HepG2 (cell line): ENCODE measurements at places on chromosomes 4 and X.

- H3K27ac ChIP-seq, result no peak overlapping the region
- H3K4me3 ChIP-seq, result no peak overlapping the region
- H3K4me1 ChIP-seq, result peaks cover 33% of the 10 kb centered on the region
- no peaks in the 10 kb centered on the region for H3K27me3 ChIP-seq
- no peak for DNase-seq
Observed at GRCh38 chrX:37961118-37961517, 45.2 kb upstream of the SYTL5 start.

DNA sequence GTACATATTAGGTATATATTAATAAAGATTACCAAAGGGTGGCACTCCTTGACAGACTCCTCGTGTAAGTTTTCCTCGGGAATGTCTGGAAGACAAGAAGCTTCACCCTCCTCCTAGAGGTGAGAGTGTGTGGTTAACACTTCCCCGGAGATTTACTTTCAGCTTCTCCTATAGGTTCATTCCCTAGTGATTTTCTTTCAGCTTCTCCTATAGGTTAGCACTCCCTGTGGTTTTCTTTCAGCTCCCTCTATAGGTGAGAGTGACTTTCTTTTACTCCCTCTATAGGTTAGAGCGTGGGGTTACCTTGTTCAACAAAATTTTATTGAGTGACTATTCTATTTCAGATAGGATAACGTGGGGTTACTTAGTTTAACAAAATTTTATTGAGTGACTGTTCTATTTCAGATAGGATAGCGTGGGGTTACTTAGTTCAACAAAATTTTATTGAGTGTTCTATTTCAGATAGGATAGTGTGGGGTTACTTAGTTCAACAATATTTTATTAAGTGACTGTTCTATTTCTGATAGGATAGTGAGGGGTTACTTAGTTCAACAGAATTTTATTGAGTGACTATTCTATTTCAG is 106.0 kb upstream of the PLAC1 start:
- peak; percentile 64 for DNase-seq
- H3K27me3 ChIP-seq, result no peaks in the 10 kb centered on the region
- H3K36me3 ChIP-seq, result no peaks in the 10 kb centered on the region

- no peak overlapping the region for H3K27ac ChIP-seq
Observed at GRCh38 chrX:71994601-71995000, 84.0 kb downstream of the NHSL2 start.

DNA sequence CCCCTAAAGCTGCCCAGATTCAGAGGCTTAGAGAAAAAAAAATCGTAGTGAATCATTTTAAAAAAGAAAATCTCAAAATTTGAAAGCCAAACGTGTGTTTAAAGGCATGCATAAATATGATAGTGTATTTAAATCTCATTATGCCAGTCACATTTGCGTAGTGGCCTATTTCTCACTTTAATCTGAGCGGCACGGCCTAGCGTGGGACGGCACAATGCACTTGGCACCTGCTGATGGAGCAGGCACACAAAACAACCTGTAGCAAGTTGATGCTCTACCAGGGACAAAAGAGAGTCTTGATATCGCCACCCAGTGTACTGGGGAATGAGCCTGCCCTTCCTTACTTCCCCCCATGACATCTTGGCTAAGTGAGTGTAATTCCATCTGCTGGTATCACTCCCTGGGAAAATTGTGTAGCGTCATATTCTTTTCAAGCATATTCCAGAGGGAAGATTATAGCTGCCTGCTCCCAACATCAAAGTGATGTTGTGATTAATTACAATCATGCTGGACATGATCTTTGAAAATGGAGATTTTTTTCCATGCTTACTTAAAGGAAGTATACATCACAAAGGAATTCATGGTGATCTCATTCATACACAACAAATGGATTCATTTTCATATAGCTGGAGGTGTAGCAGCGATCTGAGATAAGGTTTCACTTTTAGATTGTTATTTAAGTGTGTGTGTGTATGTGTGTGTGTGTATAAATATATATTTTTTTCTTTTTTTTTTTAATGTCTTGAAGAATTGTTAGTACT is 138.8 kb downstream of the DCTD start:
- H3K27ac ChIP-seq, result no peak overlapping the region
- no peaks in the 10 kb centered on the region for H3K4me1 ChIP-seq
- H3K36me3 ChIP-seq, result no peaks in the 10 kb centered on the region
- no peaks in the 10 kb centered on the region for H3K27me3 ChIP-seq

- no peaks in the 10 kb centered on the region for H3K27me3 ChIP-seq
- H3K4me1 ChIP-seq, result no peaks in the 10 kb centered on the region
- no peak for DNase-seq
- H3K27ac ChIP-seq, result no peak overlapping the region
Observed at GRCh38 chr4:60033826-60034225, 1166.3 kb upstream of the ADGRL3 start.

- H3K4me1 ChIP-seq, result no peaks in the 10 kb centered on the region
- H3K27ac ChIP-seq, result no peak overlapping the region
- H3K27me3 ChIP-seq, result peaks cover 1% of the 10 kb centered on the region; the same call in 1 of the 2 replicates
- no peak for DNase-seq
- no peak overlapping the region for H3K4me3 ChIP-seq
Observed at GRCh38 chr4:7358100-7358735, 76.5 kb downstream of the PSAPL1 start.

- no peaks in the 10 kb centered on the region for H3K27me3 ChIP-seq
- no peak overlapping the region for H3K27ac ChIP-seq
- no peak for DNase-seq
- no peak overlapping the region for H3K4me3 ChIP-seq
Observed at GRCh38 chr4:109989044-109989443, 76.4 kb downstream of the EGF start.

GRCh38 chr4:112023402-112023950 is 121.8 kb upstream of the FAM241A start:
- no peaks in the 10 kb centered on the region for H3K4me1 ChIP-seq
- no peak overlapping the region for H3K27ac ChIP-seq
- H3K36me3 ChIP-seq, result no peaks in the 10 kb centered on the region
- no peak for DNase-seq
- no peak overlapping the region for H3K4me3 ChIP-seq
